Inflammatory macrophage (primary cell): ENCODE measurements at places on chromosomes 13 and 19.

DNA sequence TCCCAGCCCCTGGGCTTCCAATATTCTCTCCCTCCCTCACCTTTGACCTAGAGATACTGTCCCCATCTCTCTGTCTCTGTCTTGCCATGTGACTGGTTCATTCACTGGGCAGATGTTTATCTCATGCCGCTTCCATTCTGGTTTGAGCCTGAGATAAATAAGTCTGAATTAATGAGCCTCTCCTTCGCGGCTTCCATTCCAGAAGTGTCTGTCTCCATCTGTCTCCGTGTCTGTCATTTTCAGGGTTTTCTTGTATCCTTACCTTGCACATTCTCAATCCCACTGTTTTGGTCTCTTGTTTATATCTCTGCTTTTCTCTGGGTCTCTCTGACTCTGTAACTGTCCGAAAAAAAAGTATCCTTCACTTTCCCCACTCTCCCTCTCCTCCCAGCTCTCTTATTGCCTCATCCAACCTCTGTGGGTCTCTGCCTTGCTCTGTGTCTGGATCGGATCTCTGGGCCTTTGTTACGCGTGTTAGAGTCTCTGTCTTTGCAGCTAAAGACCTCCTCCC lies 4.3 kb downstream of the SPHK2 start:
- DNase-seq = no peak

GRCh38 chr13:60332682-60333081 lies 64.3 kb upstream of the TDRD3 start:
- DNase-seq = no peak

DNA sequence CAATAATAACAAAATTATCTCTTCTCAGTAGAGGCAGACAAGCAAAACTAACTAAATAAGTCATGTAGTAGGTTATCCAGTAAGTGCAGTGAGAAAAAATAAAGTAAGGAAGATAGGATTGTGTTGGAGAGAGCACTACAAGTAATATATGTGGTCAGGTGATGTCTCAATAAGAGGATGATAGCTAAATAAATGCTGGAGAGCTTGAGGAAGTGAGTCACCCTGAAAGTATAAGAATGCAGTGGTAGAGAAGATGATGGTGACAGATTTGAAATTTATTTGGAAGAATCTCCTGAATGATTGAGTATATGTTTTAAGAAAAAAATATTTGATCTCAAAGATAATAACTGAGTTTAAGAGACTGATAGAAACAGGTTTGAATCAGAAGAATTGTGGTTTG lies 152.2 kb upstream of the PRR20A start:
- no peak for DNase-seq

DNA sequence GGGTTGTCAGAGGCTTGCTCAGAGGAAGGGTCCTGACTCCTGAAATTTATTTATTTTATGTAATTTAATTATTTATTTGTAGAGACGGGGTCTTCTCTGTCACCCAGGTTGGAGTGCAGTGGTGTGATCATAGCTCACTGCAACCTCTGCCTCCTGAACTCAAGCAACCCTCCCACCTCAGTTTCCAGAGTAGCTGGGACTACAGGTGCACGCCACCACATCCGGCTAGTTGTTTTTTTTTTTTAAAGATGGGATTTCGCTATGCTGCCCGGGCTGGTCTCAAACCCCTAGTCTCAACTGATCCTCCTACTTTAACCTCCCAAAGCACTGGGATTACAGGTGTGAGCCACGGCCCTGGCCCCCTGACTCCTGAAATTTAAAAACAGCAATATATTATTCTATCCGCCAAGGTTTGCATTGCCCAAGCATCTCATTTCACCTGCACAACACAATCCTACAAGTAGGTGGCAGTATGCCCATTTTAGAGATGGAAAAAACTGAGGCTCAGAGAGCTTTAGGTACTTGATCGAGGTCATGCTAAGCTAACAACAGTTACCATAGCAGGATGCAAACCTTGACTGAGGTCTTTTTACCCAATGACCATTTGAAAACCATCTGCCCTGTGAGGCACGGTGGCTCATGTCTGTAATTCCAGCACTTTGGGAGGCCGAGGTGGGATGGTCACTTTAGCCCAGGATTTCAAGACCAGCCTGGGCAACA lies 18.1 kb downstream of the ARHGEF18 start:
- peak; percentile 63 for DNase-seq

- DNase-seq = no peak
Observed at GRCh38 chr13:58843071-58843470, 1211.5 kb downstream of the PCDH17 start.

GRCh38 chr13:26548205-26548765 lies 9.2 kb upstream of the WASF3 start:
- DNase-seq = no peak

- DNase-seq = no peak
Observed at GRCh38 chr13:83470133-83470797, 412.0 kb downstream of the SLITRK1 start.

DNA sequence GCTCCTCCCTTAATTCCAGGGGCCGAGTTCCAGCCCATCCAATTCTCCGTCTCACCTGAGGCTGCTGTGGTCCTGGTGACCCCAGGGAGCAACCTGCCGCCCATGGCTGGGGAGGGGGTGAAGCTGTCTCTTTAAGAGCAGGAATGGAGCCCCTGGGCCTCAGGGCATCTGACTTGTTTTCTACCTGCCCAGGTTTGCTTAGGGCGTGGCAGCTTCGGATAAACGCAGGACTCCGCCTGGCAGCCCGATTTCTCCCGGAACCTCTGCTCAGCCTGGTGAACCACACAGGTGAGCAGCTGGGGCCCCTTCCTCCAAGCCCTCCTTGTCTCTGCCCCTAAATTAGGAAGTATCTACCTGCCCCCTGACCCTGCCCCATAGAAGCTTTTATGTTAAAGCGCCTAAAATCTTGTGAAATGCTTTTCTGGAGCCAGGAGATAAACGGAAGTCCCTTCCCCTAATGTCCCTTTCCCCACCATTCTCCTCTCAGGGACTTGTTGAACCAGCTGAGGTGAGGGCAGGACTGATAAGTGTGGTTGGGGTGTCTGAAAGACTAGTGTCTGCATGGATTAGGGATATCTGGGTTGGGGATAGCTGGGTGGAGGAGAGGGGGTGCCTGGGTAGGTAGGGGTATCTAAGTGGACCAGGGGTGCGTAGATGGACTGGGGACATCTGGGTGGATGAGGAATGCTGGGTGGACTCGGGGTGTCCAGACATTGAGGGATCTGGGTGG lies 614 bp downstream of the FXYD3 start:
- DNase-seq = no peak

- DNase-seq = no peak
Observed at GRCh38 chr13:110388108-110388943, 81.2 kb downstream of the COL4A2 start.

- DNase-seq = no peak
Observed at GRCh38 chr19:9078651-9079050, 8.2 kb upstream of the OR1M1 start.

GRCh38 chr19:48487948-48488347 lies 18.8 kb downstream of the CYTH2 start:
- no peak for DNase-seq

DNA sequence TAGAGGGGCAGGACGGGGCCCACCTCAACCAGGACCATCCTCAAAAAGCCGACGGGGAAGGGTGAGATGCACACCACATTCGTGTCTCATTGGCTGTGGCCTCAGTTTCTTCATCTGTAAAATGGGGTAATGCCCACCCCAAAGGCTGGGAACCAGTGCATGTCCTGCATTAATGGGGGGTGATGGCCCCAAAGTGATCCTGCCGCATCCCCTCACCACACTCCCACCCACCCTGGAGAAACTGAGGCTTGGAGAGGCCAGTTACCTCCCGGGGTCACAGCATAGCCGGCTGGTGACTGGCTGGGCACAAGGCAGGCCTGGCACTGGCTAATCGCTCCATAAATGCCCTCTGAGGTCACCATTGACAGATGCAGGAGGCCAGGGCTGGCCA lies 640 bp upstream of the MIDN start:
- DNase-seq = no peak

DNA sequence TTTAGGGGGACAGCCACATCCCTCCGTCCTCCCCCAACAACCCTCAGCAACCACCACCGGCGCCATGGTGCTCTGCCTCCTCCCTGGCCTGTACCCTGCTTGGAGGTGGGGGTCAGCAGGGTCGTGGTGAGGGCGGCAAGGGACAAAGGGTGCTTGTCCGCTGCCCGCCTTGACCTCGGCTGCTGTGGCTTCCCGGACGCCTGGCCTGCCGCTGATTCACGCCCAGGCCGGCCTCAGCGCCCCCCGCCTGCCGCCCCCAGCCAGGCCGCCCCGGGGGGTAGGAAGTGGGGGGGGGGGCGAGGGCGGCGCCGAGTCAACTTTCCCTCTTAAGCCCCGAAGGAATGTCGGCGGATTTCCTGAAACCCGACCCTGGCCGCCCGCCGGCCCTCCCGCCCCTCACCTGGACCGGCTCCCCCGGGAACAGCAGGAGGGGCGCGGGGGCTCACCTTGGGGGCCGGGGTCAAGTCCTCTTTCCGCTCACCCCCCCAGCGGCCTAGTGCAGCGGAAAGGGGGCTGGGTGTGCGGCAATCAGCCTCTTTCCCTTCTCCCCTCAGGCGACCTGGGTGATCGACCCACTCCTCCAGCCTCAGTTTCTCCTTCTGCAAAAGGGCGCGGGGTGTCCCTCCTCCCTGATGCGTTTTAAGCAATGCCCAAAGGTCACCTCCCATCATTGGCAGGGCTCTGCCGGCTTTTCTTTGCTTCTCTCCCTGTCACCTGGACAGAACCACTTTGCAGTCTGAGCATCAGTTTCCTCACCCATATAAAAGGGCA lies 1.9 kb upstream of the TMEM59L start:
- no peak for DNase-seq

DNA sequence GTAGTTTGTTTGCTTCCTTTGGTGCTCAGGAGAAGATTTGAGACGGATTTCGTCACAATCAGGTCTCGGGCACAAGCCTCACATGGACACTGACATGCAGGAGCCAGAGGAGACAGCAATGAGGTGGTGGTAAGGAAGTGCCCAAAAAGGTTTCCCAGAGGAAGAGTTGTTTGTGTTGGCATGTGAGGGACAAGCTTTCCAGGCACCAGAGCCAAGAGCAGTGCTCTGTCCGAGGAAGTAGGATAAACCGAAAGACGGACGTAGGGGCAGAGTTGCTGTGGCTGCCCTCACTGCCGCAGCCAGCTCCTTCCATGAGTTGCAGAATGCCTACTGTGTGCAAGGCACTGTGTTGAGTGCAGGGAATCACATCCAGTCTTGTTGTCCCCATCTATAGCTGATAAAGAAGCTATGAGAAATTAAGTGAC lies 27.7 kb downstream of the SAE1 start:
- DNase-seq = peak; percentile 3

- no peak for DNase-seq
Observed at GRCh38 chr13:39311619-39312018, 273.4 kb downstream of the NHLRC3 start.

DNA sequence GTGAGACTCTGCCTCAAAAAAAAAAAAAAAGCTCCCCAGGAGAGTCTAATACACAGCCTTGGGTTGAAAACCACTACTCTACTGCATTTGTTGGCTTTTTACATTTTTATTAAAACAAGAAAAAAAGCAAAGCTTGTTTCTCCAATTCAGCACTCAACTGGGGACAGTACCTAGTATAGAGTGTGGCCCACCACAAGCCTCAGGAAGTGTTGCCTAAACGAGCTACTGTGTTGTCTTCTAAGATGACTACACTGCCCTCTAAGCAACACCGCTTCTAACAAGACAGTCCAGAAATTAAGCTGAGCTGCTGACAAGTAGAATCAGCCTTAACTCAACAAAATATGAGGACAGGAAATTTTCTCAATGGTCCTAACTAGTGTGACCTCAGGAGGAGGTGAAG lies 522.2 kb downstream of the FGF9 start:
- DNase-seq = no peak

DNA sequence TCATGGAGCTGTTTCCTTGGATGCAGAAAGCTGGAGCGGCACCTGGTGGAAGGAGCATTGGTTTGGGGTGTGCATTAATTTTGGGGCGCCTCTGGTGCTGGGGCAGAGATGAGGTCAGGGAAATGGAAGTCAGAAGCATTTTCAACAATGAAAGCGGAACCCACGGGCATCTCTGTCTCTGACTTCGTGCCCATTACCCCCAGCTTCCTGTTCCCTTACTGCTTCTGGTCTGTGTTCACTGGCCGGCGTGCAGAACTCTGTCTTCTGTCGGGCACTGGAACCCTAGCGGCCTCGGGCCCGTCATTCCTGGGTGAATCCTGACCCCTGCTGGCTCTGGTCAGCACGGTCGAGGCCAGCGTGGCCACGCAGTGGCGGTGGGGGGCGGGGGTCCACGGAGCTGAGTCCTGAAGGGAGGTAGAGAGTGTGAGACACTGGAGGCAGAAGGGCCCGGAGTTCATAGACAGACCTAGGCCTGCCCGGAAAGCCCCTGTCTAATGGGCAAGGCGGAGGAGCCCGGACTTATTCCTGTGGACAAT lies 7.9 kb upstream of the LINGO3 start:
- DNase-seq = peak; percentile 91

DNA sequence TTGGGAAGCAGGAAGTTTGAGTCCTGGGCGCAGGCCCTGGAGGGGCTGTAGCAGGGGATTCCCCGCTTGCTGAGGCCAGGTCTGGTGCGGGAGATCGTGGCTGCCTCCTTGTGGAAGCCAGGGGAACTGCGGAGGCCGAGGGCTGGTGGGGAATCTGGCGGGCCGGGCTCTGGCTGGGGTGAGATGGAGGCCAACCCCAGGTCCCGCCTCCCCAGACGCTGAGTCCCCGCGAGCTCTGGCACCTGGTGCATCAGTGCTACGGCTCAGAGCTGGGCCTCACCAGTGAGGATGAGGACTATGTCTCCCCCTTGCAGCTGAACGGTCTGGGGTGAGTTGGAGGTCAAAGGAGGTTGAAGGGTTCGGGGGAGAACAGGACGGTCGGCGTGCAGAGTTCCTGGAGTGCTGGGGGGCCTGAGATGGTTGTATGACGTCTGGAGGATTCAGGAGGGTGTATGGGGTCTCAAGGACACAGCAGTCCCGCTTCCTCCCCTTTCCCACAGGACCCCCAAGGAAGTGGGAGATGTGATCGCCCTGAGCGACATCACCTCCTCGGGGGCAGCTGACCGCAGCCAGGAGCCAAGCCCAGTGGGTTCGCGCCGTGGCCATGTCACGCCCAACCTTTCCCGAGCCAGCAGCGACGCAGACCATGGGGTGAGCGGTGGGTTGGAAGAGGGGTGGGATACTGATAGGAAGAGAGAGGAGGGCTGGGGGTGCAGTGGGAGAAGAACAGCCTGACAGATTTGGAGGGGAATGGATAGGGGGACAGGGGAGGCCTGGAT lies 13.1 kb downstream of the GRAMD1A start:
- peak; percentile 57 for DNase-seq

- peak; percentile 85 for DNase-seq
Observed at GRCh38 chr13:20495087-20496023, 30.3 kb downstream of the CRYL1 start.

GRCh38 chr13:81821259-81821658 lies 1480.3 kb upstream of the SPRY2 start:
- DNase-seq = no peak

GRCh38 chr13:41409611-41410010 lies 47.7 kb upstream of the RGCC start:
- DNase-seq = no peak

GRCh38 chr13:94212196-94212595 lies 267.3 kb downstream of the DCT start:
- no peak for DNase-seq
